ENCODE measurements at places on chromosomes 16 and 17. TPM values are rescaled to one million over a fixed set of nuclear protein-coding genes. Genes with fewer than 3 reads are reported as not detected.

PRAC2 gene
- not detected for total RNA-seq

CHST6 gene
- total RNA-seq, result 0.17 TPM

EPX gene
- total RNA-seq, result not detected

KRT33A gene
- not detected for total RNA-seq

ARL5C gene
- not detected for total RNA-seq

NXPH3 gene
- total RNA-seq, result 1.9 TPM

KCNJ18 gene
- not detected for total RNA-seq

FOXN1 gene
- 0.02 TPM for total RNA-seq

CIBAR2 gene
- not detected for total RNA-seq

GPR139 gene
- not detected for total RNA-seq

DPEP3 gene
- not detected for total RNA-seq

CNTNAP4 gene
- total RNA-seq, result not detected

KRT33B gene
- not detected for total RNA-seq

ZNF830 gene
- total RNA-seq, result 14.7 TPM

TMEM220 gene
- total RNA-seq, result 3.4 TPM

PRKCB gene
- total RNA-seq, result 0.22 TPM

ADAT1 gene
- total RNA-seq, result 26.2 TPM

ASIC2 gene
- total RNA-seq, result 1.6 TPM

TBC1D28 gene
- total RNA-seq, result not detected

CRYM gene
- total RNA-seq, result 2.1 TPM

FOXL1 gene
- total RNA-seq, result 1.5 TPM

All from A549 treated with dexamethasone at 1 μM for 4 hours (cell line).